ENCODE measurements at places on chromosomes 12 and 14. TPM values are rescaled to one million over a fixed set of nuclear protein-coding genes. Genes with fewer than 3 reads are reported as not detected.

Gene SMCO3
- total RNA-seq, result not detected

Gene METTL3
- 29.0 TPM for total RNA-seq

Gene RASAL1
- 0.04 TPM for total RNA-seq

Gene CPSF2
- total RNA-seq, result 34.2 TPM

Gene WDR89
- 12.6 TPM for total RNA-seq
